ENCODE measurements at places on chromosomes 1 and 21.

- DNase-seq: peak; percentile 30
Observed at GRCh38 chr1:186082235-186082937, 292.7 kb downstream of the TPR start.

DNA sequence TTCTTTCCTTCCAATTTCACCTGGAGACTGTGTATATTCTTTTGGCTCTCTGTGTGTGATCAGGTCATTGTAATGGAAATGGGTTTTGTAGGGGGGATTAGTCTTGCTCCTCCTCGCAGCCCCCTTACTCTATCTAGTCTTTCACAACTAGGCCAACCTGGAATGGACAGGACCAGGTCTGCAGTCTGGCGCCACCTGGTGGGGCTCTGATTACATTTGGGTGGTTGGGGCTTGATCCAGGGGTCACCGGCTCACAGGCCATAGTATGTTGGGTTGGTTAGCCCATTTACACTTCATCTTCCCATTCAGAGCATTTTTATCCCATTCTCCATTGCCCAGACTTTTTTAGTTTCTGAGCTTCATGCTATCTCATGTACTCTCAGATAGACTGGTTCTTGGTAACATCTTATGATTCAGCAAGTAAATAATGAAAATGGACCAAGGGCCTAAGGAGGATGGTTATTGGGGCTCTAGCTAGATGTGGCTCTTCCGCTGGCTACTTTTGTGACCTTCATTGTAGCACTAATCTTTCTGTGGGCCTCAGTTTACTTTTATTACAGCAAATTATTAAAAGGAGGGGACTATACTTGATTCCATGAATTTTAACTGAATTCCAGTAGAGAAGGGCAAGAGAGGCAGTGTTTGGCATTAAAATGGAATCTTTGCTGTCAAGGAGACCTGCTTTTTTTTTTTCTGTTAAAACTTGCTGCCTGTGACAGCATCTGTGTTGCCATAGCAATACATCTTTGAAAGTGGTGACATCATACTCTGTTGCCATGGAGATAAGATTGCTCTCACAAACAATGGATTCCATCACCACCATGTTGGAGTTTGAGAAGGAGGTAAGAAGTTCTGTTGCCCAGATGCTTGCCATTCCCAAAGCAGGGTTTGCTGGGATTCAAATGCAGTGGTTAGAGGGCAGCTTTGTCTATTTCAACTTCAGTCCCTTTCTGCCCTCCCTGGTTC lies 150.1 kb downstream of the PLXNA2 start:
- DNase-seq: peak; percentile 67

- no peak for DNase-seq
Observed at GRCh38 chr1:33429332-33429731, 1.6 kb downstream of the PHC2 start.

- DNase-seq: no peak
Observed at GRCh38 chr1:192595299-192595698, 19.7 kb downstream of the RGS1 start.

DNA sequence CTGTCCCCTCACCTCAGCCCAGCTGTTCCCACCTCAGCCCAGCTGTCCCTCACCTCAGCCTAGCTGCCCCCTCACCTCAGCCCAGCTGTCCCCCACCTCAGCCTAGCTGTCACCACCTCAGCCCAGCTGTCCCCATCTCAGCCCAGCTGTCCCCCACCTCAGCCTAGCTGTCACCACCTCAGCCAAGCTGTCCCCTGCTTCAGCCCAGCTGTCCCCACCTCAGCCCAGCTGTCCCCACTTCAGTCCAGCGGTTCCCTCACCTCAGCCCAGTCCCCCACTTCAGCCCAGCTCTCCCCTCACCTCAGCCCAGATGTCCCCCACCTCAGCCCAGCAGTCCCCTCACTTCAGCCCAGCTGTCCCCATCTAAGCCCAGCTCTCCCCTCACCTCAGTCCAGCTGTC lies 88.4 kb upstream of the CSF3R start:
- DNase-seq: no peak

GRCh38 chr1:2226525-2227345 lies 1.4 kb upstream of the SKI start:
- no peak for DNase-seq

DNA sequence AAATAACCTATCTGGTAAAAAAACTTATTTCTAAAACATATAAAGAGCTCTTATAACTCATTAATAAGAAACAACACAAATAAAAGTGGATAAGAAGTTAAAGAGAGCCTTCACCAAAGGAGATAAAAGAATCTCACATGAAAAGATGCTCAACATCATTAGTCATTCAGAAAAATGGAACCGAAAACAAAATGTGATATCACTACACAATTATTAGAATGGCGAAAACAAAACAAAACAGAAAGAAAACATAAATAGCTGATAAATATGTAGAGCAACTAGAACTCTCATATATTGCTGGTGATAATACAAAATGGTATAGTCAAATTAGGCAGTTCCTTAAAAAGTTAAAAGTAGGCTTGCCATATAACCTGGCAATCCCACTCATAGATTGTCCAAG lies 1109.3 kb downstream of the PLA2G4A start:
- DNase-seq: no peak

DNA sequence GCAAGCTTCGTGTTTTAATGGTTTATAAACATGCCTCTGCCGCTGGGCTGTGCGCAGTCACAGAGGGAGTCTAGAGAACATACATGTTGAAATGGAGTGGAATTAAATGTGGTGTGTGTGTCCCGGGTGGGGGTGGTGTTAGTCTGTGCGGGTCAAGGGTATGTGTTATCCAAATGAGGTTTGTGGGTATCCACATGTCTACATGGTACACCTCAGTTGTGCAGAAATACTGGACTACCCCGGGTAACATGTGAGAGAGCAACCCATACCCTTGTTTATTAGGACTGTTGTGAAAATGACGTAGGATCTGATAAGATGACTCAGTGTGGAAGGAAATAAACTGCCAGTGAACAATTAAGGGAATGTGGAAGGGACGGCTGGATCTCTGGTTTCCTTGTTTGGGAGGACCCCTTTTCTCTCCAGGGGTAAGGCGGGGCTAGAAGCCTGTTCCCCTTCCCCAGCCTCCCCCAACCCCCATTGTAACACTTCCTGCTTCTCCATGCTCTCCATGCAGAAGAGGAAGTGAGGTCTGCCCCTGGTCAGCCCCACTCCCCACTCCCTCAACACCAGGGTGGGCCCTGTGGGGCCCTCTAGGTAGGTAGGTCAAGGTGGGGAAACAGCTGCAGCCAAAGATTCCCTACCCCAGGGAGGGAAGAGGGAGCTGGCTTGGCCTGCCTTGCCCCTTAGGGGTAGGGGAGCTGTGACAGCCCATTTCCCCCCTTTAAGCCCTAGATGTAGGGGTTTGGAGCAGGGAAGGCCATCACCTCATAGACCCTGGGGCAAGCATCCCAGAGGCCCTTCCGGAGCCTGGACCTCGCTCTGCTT lies 690 bp downstream of the EPS8L3 start:
- DNase-seq: peak; percentile 73

- DNase-seq: peak; percentile 26
Observed at GRCh38 chr1:86409416-86410021, 13.4 kb upstream of the ODF2L start.

DNA sequence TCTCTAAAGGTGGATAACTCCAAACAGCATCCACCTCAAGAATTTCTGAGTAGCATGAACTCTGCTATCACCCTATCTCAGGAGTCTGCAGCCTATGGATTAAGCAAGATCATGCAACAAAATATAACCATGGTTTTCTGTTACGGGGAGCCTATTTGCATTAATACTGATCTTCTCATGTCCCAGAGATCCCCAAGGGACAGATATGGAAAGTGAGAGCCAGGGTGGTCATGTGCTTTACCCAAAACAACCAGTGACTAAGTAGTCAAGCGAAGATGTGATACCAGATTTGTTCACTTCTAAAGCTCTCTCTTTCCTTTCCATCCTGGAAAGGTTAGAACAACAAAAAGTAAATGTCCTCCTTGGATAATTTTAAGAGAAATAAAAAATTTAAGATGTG lies 125.1 kb downstream of the PRRX1 start:
- no peak for DNase-seq

DNA sequence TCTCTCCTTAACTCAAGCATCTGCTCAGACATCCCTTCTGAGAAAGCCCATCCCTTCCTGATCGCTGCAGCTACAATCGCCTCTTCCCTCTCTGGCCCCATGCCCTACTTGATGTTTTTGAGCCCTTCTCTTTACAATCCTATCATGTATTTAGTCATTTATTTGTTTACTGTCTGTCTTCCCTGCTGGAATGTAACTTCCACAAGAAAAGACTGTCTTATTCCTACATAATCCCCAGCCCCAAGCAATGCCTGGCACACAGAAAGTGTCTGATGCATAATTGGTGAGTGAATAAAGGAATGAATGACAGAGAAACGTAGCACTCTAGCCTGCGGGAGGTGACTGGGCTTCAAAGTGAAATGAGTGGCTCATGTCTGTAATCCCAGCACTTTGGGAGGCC lies 25.4 kb downstream of the ECE1 start:
- no peak for DNase-seq

DNA sequence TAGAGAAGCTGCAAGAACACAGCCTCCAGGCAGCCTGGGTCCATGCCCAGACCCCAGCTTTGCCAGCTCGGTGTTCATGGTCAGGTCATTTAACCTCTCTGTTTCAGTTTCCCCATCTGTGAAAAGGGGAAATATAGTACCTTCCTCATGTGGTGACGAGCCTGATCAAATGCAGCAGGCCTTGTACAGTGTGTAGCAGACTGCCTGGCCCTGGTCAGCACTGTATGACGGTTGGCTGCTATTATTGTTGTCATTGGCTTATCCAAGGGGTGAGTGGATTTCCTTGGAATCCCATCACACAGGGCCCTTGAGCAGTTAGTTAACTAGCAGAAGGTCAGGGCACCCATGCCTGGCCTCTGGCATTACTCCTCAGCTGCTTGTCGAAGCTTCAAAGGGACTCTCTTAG lies 6.6 kb upstream of the TMEM51 start:
- DNase-seq: no peak

DNA sequence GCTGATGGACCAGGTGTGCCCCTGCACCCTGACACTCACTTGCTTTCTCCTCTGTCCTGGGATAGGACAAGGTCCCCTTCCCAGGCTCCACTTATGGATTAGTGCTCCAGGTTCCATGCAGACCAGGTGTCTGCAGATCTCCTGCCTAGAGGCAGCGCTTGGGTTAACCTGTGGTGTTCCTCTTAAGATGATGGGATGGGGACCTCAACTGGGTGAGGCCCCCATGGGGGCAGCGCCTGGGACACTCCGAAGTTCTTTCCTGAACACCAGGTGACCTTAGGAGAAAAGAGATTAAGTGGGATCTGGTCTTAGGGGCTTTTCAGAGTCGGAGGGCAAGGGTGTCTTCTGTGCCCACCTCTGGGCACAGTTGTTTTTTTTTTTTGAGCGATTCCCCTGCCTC lies 21.2 kb downstream of the TNNT2 start:
- no peak for DNase-seq

DNA sequence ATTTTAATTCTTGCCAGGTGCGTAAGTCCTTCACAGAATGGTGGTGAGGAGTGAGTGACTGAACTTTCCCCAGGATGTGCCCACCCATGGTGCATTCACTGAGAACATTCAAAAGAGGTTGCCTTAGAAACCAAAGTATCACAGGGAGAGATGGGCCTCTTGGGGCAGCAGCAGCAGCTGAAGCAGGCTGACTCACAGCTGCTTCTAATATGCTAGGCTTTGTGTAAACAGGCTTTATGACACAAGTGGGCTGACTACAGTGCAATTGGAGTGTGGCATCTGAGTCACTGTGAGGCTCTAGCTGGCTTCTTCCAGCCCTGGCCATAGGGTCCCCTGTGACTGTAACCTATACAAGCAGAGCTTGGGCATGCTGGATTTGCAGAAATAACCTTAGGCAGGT lies 12.6 kb downstream of the PIGP start:
- DNase-seq: peak; percentile 95

All from ELR (cell line).